Foreskin fibroblast (primary cell): ENCODE measurements at places on chromosomes 16 and 17.

- DNase-seq: no peak
Measured at GRCh38 chr16:87042551-87043230, 274.5 kb downstream of the C16orf95 start.

GRCh38 chr17:75130632-75131277 is 787 bp downstream of the NT5C start:
- peak; percentile 42 for DNase-seq

- no peak for DNase-seq
Measured at GRCh38 chr17:74218436-74218835, 5.1 kb downstream of the TTYH2 start.

DNA sequence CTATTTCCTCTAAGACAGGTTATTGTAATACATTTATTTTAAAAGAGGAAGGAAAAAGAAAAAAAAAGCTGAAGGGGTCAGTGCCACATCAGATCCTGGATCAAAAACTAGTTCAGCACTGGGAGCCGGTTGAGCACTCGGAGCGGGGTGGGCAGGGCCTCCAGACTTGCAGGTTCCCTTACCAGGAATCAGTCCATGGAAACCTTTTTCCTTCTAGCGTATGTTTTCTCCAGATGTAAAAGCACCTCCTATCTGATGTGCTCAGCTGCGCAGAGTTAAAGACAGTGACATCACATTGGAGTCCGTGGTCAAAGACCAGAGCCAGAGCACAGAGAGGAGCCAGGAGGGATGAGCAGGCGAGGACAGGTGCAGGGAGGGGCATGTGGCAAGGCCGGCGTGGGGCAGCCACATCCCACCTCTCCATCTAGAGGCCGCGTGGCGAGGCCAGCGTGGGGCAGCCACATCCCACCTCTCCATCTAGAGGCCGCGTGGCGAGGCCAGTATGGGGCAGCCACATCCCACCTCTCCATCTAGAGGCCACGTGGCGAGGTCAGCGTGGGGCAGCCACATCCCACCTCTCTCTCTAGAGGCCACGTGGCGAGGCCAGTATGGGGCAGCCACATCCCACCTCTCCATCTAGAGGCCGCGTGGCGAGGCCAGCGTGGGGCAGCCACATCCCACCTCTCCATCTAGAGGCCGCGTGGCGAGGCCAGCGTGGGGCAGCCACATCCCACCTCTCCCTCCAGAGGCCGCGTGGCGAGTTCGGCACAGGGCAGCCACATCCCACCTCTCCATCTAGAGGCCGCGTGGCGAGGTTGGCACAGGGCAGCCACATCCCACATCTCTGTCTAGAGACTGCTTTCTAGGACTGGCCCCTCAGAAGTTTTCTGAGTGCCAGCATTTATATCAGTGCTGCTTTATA is 166.8 kb upstream of the CHMP6 start:
- DNase-seq: no peak

GRCh38 chr17:57985675-57985974 is 2.4 kb downstream of the VEZF1 start:
- peak; percentile 82 for DNase-seq

DNA sequence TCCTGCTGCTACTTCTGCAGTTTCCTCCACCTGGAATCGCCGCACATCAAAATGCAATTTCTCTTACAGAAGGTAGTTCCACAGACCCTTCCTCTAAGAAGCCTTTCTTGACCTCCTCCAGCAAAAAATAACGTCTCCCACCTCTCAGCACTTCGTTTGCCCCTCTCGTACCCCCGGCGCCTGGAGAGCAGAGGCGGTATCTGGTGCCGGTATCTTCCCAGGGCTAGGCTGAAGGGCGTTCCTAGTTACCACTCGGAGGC is 482 bp downstream of the DCTPP1 start:
- no peak for DNase-seq

DNA sequence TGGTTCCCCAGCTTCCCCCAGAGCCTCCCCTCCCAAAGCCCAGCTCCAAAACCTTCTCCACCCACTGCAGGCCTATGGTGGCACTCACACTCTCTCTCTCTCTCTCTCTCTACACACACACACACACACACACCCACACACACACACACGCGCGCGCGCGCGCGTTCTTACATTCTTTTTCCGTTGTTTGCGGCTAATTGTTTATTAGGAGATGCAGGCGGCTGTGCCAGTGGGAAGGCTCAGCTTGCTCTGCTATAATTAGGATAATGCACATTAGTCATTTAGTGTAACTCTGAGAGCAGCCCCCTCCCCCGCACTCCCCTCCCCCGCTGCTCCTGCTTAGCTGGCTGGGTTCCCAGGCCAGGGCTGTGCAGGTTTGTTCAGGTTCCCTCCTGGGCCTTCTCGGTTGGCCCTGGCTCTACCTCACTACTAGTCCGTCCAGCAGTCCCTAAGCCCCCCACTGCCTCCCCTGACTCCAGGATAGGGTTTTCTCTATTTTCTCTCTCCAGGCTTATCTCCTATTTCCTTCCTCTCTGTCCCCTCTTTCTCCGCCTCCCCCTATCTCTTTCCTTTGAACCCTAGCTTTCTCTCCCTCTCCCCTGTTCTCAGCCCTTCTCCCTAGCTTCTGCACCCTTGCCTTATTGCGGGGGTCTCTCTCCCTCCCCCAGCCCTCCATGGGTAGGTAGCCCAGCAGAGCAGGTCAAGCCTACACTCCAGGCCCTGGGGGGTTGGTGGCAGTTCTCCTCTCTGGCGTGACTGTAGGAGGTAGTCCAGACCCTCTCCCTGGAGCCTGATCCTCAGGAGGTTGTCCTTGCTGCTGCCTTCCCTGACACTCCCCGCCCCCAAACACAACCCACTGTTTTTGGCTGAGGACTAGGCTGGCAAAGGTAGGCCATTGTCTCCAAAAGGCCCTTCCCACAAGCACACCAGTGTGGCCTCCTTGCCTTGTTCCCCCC is 34.0 kb downstream of the TMEM132E start:
- DNase-seq: no peak

- peak; percentile 29 for DNase-seq
Measured at GRCh38 chr17:12078791-12079190, 58.1 kb downstream of the MAP2K4 start.

GRCh38 chr16:84294117-84294516 is 561 bp upstream of the WFDC1 start:
- no peak for DNase-seq

GRCh38 chr17:28030386-28030785 is 12.1 kb upstream of the NLK start:
- DNase-seq: no peak

DNA sequence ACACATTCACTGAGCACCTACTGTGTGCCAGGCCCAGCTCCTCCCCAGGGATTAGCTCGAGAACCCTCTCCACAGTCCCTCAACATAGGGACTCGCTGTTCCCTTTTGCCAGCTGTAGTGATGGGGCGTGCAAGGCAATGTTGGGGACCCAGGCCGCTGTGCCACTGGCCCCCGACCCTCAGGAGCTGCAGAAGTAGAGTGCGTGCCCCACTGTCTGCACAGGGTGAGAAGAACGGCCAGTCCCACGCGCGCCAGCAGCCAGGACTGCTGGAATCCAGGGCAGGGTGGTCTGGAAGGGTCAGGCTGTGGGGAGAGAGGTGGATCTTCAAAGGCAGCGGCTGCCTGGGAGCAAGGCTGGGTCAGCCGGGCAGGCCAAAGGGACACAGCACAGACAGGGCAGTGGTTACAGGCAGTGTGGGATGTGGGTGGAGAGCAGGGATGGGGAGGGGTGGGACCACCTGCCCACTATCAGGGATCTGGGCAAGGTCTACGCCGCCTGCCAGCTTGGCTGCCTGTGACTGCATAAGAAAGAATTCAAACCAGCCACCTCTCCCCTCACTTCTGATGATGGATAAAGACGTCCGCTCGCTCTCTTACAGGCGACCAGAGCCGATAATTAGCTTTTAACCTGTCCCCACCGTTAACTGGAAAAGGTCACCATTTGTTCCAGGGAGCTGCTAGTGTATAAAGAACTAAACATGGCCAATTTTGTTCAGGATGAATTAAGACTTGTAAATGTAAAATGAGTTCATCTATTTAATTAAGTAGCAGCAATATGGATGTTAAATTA is 86.7 kb upstream of the GSE1 start:
- no peak for DNase-seq

DNA sequence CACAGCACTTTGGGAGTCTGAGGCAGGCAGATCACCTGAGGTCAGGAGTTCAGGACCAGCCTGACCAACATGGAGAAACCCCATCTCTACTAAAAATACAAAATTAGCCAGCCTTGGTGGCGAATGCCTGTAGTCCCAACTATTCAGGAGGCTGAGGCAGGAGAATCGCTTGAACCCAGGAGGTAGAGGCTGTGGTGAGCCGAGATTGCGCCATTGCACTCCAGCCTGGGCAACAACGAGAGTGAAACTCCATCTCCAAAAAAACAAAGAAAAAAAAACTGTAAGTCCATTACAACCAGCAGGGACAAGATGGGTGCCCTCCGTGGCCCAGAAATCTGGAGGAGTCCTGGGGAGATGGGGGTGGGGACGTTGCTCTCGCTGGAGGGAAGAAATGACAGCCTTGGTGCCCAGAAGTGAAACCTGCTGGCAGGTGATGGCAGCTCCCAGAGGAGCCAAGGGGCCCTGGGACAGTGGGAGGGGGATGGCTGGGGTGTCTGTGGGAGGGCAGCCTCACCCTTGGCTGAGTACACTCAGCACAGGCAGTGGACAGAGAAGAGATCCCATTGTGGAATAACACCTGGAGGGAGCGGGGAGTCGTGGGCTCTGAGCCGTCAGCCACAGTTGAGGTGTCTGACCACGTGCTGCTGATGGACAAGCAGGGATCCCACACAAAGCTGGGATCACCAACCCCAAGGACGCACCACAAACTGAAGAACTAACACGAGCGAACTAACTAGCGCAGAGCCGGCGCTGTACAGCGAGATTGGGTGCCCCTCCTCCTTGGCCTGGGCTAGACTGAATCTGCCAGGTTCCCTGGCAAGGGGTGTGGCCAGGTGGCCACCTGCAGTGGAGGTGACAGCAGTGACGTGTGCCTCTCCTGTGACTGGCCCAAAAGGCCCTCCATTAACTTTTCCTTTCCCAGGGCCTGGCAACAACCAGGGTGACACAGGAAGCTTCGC is 46.9 kb upstream of the BAHCC1 start:
- no peak for DNase-seq

GRCh38 chr17:68661265-68662036 is 60.3 kb upstream of the FAM20A start:
- DNase-seq: no peak

DNA sequence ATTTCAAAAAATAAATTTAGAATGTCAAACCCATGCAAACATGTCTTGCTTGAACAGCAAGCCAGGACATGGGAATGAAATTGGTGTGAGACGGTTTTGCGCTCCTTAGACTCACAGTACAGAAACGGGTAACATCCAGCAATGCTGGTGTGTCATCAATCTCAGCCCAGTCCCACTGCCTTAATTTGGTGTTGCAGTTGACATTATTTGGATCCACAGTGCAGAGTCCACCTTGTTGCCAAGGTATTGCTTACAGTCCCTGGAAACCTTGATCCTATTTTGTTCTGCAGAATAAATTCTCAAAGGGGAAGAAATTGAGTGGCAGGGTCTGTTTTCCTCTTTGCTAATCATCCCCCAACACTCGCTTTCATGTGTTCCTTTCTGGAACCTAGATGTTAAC is 311.6 kb upstream of the MON1B start:
- no peak for DNase-seq

DNA sequence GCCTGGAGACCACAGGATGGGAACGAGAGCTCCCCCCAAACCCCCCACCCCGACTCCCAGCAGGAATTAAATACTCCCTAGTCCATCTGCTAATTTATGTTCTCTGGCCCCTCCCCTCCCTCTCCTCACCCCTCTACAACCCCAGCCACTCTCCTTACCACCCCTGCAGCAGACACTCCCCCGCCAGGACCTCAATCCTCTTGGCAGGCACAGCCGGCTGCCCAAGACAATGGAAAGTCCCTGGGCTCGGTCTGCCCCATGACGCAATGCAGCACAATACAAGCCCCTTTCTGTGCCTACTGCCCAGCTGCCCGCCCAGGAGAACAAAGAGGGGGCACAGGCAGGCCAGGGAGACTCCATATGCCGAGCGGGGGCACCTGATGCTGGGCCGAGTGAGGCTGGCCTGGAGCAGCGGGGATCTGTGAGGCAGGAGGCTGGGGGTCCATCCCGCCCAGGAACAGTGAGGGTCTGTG is 30.3 kb upstream of the CDC42EP4 start:
- peak; percentile 88 for DNase-seq

GRCh38 chr16:67528222-67528869 is at the start of gene RIPOR1:
Gene RIPOR1 (plus strand): TSS chr16:67528829. CDS start chr16:67538447, 9,618 bp downstream.
- peak; percentile 66 for DNase-seq

GRCh38 chr17:28963055-28963611 is 11.8 kb upstream of the PHF12 start:
- DNase-seq: peak; percentile 44

DNA sequence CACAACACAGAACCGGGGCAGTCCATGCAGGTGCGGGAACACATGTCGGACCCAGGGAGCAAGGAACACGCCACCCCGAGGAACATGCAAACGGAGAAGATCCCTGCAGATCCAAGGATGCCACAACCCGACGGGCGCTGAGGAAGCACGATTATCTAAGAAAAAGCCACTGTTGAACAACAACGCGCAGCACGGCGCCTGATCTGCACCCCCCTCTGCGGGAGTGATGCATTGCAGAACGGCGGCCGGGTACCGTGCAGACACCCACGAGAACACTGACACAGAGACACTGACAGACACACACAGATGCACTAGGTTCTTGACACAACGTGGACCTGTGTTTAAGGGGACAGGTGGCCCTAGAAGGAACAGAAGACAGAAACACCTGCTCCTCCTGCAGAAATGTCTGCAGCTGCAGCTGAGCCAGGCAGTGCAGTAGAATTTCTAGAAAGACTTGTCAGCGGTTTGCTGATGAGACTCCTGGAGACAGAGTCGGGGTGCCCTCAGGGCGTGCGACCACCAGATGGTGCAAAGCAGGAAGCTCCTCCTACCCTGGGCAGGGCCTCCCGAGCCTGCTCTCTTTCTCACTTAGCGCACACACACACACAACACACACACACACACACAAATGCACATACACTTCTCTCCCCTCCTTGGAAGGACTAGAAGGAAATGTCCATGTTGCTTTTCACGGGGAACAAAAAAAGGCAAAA is 7.5 kb downstream of the NPTX1 start:
- no peak for DNase-seq

GRCh38 chr17:57970710-57971109 is 15.5 kb upstream of the CUEDC1 start:
- DNase-seq: peak; percentile 88

- no peak for DNase-seq
Measured at GRCh38 chr16:27598931-27599565, 49.1 kb downstream of the KATNIP start.

- no peak for DNase-seq
Measured at GRCh38 chr17:32492264-32492589, 5.4 kb downstream of the CDK5R1 start.

- no peak for DNase-seq
Measured at GRCh38 chr16:79662669-79663313, 62.3 kb upstream of the MAF start.

- no peak for DNase-seq
Measured at GRCh38 chr16:24822542-24822941, 23.2 kb upstream of the SLC5A11 start.

- no peak for DNase-seq
Measured at GRCh38 chr16:58655215-58655596, 25.6 kb upstream of the CNOT1 start.
